ENCODE measurements at places on chromosomes 1 and 21.

DNA sequence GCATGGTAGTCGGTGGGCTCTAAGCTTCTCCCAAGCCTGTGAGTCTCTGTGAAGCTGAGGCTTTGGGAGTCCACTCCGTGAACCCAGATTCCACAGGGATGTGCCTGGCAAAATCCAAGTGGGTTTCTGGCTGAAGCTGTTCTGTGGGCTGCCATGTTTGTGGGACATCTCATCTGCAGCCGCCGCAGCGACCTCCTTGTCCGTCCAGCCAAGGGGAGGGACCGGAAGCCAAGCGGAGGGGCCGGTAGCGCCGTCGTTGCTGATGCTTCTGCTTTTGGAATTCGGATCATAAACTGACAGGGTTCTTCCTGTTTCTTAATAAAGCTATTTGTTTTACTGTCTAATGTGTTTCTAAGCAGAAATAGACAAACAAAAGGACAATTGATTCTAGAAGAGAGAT, 13.3 kb downstream of the KIF26B start:
- DNase-seq, result no peak
- H3K4me1 ChIP-seq, result peaks cover 31% of the 10 kb centered on the region
- H3K27me3 ChIP-seq, result no peaks in the 10 kb centered on the region
- H3K36me3 ChIP-seq, result peaks cover 34% of the 10 kb centered on the region

DNA sequence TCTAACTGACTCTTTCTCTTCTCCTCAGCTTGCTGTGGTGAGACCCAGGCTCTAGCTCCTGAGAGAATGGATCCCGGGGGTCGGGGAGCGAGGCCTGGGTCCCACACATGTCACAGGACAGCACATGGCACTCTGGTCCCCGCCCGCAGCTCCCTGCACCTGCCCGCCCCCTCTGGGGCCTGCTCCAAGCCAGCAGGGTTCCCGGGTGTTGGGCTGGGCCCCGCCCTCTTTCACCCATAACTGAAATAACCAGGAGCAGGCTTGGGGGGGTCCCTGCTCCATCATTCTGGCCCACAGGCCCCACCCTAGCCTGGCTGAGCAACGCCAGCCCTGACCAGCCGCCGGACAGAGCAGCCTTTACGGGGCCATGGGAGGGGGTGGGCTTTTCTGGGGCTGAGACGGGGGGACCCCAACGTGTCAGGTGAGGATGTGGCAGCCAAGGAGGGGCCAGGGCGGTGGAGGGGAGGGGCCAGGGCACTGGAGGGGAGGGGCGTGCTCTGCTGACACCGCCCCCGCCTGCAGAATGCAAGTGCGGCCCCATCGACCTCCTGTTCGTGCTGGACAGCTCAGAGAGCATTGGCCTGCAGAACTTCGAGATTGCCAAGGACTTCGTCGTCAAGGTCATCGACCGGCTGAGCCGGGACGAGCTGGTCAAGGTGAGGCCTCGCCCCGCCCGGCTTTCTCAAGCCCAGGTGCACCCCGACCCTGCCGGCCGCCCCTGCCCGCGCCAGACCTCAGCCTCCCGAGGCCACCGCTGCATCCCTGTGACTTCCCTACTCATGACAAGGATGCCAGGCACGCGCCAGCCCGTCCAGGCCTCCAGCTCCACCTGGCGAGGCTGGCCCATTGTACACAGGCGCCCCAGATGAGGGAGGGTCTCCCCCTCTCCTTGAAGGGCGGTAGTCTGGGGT, 19.4 kb downstream of the COL6A1 start:
- DNase-seq, result no peak
- H3K27ac ChIP-seq, result peak overlapping the region; percentile 34
- peaks cover 14% of the 10 kb centered on the region for H3K36me3 ChIP-seq
- no peaks in the 10 kb centered on the region for H3K27me3 ChIP-seq
- H3K4me1 ChIP-seq, result no peaks in the 10 kb centered on the region
- H3K4me3 ChIP-seq, result no peak overlapping the region

GRCh38 chr1:84883286-84883685, 9.7 kb downstream of the LPAR3 start:
- no peak overlapping the region for H3K27ac ChIP-seq
- no peaks in the 10 kb centered on the region for H3K36me3 ChIP-seq
- peaks cover 8% of the 10 kb centered on the region for H3K4me1 ChIP-seq
- no peak overlapping the region for H3K4me3 ChIP-seq
- no peaks in the 10 kb centered on the region for H3K27me3 ChIP-seq
- DNase-seq, result no peak

- H3K36me3 ChIP-seq, result no peaks in the 10 kb centered on the region
- H3K4me1 ChIP-seq, result no peaks in the 10 kb centered on the region
- H3K4me3 ChIP-seq, result peak overlapping the region; percentile 41
- no peak overlapping the region for H3K27ac ChIP-seq
Measured at GRCh38 chr1:212665241-212666115, 34.2 kb downstream of the BATF3 start.

DNA sequence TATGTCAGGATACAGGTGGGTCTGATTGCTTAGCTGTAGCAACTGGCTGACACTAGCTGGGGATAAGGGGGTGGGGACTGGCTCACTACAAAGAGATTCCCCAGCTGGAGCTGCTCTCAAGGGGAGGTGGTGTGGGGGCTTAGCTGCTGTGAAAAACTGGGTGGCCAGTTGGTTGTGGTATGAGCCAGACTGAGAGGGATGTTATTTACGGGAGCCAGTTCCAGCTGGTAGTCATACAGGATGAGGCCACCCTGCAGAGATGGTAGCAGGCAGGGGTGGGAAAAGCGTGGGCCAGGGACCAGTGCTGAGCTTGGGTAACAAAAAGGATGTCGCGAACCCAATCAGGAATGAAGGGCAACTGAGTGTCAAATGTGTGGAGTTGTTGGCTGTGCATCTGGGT, 204.0 kb upstream of the C21orf91 start:
- no peak for DNase-seq
- H3K4me3 ChIP-seq, result no peak overlapping the region
- H3K27me3 ChIP-seq, result no peaks in the 10 kb centered on the region
- H3K27ac ChIP-seq, result no peak overlapping the region

DNA sequence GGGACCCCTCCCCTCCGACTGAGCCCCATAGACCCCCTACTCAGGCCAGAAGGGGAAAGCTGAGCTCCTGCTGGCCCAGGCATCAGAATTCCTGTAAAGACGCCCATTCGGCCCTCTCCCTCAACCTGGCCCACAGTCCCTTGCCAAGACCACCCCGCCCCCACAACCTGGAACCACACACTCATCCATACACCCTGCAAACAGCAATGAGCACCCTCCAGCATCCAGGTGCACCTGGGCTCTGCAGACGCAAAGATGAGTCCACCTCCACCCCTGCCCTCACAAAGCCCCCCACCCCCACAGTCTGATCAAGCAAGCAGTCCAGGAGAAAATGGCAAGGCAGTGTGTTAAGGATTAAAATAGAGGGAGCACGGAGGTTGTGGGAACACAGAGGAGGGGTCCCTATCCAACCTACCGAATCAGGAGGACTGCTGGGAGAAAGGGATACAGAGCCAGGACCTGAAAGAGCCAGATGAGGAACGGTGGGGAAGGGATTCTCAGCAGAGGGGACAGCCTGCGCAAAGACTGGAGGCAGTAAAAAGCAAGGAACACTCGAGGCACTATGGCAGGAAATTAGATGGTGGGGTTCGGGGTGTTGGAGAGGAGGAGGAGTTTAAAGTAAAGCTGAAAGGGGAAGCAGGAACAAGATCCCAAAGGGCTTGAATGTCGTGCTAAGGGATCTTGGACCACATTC, 67.3 kb upstream of the LAPTM5 start:
- H3K27me3 ChIP-seq, result peaks cover 26% of the 10 kb centered on the region
- no peak overlapping the region for H3K4me3 ChIP-seq
- no peak for DNase-seq

DNA sequence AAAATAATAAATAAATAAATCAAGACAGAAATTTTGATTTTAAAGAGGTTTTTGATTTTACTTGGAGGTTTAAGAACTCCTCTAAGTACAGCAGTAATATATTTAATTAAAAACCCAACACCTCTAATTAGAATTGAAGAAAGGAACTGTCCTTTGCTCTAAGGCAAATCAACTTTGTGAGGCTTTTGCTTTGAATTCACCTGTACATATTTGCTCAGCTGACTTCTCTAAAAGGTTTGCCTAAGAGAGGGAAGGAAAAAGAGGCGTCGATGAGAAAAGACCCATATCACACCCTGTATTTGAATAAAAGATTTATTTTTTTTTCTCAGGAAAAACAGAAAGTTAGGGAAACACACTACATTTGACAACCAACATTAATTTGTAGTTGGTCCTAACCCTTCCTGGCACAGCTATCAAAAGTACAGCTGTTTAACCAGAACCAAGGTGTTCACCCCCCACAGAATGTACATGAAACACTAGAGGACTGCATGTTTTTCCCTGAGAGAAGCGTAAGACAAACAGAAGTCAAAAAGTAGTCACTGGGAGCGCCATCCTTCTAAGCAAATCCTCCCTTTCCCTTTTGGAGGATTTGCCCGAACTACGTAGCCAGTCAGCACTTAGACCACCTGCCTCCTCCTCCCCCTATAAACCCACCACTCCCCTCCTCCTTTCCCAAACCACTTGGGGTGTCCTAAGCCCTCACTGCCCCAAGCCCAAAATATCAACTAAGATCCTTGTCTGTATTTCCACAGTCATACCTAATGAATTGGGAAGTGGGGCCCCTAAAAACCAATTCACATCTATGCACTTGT, 4.9 kb downstream of the MCL1 start:
- H3K4me1 ChIP-seq, result peaks cover 31% of the 10 kb centered on the region
- peak overlapping the region; percentile 51 for H3K27ac ChIP-seq
- peaks cover 39% of the 10 kb centered on the region for H3K36me3 ChIP-seq
- DNase-seq, result peak; percentile 53
- H3K4me3 ChIP-seq, result no peak overlapping the region

- no peak for DNase-seq
- no peak within 1 kb of the TSS for H3K4me3 ChIP-seq
- no peaks in the 10 kb centered on the region for H3K36me3 ChIP-seq
- no peak within 1 kb of the TSS for H3K27ac ChIP-seq
Measured at GRCh38 chr1:203765029-203765837, at the start of gene LAX1. Gene LAX1 (plus strand): TSS chr1:203765183. CDS start chr1:203765566, 383 bp downstream.

DNA sequence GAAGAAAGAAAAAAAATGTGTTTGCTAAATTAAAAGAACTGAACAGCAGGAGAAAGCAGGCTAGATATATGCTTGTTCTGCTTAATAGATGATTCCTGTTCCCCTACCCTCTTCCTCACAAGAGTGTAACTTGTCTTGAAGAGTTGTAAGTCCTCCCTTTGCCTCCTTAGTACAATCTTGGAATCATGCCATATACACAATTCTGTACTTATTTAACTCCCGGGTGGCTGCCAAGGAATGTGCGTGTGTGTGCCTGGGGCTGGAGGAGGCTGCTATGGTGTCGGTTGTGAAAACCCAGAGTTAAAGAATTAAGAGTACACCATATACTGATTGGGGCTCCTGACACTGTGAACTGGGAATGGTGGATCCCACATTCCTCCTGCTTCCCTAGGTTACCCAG, 194.2 kb downstream of the SIPA1L2 start:
- no peak overlapping the region for H3K27ac ChIP-seq
- no peaks in the 10 kb centered on the region for H3K27me3 ChIP-seq
- DNase-seq, result no peak
- peaks cover 44% of the 10 kb centered on the region for H3K36me3 ChIP-seq
- H3K4me3 ChIP-seq, result no peak overlapping the region

- H3K4me3 ChIP-seq, result no peak overlapping the region
- no peak for DNase-seq
- H3K27ac ChIP-seq, result no peak overlapping the region
- H3K36me3 ChIP-seq, result no peaks in the 10 kb centered on the region
Measured at GRCh38 chr1:51675177-51675780, 58.4 kb downstream of the OSBPL9 start.

GRCh38 chr1:19457607-19458006, 27.7 kb downstream of the CAPZB start:
- no peaks in the 10 kb centered on the region for H3K36me3 ChIP-seq
- no peak overlapping the region for H3K4me3 ChIP-seq
- H3K4me1 ChIP-seq, result peaks cover 30% of the 10 kb centered on the region
- no peak for DNase-seq
- H3K27me3 ChIP-seq, result no peaks in the 10 kb centered on the region
- H3K27ac ChIP-seq, result no peak overlapping the region

DNA sequence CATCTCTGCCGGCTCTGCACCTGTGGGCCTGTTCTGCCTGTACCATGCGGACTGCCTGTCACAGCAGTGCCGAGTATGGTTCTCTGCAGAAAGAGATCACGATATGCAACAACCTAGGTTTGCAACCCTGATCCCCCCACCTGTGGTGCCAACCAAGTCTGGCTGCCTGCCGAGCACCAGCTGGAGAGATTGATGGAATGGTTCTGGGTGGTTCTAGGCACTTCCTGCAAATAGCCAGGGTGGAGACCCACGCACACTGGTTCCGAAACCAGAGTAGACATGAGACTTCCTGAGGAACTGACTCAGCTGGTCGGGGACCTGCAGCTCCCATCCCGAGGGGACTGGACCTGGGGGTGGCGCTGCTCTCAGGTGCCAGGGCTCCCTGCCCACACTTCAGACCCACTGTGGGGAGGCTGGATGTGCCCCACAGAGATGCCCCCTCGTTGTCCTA, 5.4 kb downstream of the TPRG1L start:
- no peak overlapping the region for H3K27ac ChIP-seq
- H3K36me3 ChIP-seq, result peaks cover 26% of the 10 kb centered on the region
- no peak for DNase-seq

DNA sequence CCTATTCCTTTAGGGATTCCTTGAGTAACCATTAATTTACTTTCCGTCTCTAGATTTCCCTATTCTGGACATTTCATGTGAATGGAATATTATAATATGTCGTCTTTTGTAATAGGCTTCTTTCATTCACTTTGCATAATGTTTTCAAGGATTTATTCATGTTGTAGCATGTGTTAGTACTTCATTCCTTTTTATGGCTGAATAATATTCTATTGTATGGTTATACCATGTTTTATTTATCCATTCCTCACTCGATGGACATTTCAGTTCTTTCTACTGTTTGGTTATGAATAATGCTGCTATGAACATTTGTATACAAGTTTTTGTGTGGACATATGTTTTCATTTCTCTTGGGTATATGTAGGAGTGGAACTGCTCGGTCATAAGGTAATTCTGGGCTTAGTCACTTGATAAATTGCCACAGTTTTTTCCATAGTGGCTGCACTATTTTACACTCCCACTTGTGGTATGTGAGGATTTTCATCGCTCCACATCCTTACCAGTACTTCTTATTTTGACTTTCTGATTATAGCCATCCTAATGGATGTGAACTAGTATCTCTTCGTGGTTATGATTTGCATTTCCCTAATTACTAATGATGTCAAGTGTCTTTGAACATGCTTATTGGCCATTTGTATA, 17.7 kb downstream of the PPP2R5A start:
- peak; percentile 53 for DNase-seq
- H3K4me1 ChIP-seq, result peaks cover 11% of the 10 kb centered on the region
- H3K27me3 ChIP-seq, result no peaks in the 10 kb centered on the region

- H3K27me3 ChIP-seq, result no peaks in the 10 kb centered on the region
- no peak overlapping the region for H3K27ac ChIP-seq
- DNase-seq, result no peak
- no peaks in the 10 kb centered on the region for H3K36me3 ChIP-seq
Measured at GRCh38 chr1:248834343-248834940, 3.6 kb upstream of the ZNF672 start.

DNA sequence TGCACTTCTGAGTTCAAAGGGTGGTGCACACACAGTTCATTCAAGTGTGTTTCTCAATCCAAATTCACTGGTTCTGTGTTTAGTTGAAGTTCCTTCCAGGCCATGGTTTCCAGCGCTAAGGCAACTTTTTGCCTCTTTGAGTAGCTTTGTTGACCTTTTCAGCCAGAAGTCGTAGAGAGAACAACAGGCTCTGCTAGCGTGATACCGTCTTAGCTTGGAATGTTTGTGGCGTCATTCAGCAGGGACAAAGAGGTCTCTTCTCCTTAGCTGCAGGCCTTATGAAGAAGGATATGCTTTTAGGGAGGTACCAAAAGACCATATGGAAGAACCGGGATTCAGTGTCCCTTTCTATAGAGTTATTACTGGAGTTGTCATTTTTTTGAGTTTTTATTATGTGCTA, 65.7 kb downstream of the CNIH3 start:
- peaks cover 12% of the 10 kb centered on the region for H3K4me1 ChIP-seq
- no peaks in the 10 kb centered on the region for H3K36me3 ChIP-seq
- H3K27ac ChIP-seq, result no peak overlapping the region

Data from cardiac muscle cell (in vitro differentiated cells and primary cell).